A549 treated with DMSO at 1 μM for 4 hours (cell line): ENCODE measurements at places on chromosomes 7 and 10. TPM values are rescaled to one million over a fixed set of nuclear protein-coding genes. Genes with fewer than 3 reads are reported as not detected.

Gene MYOZ1
- total RNA-seq, result not detected in 5 replicates

Gene SHH
- 1.1 to 2.2 TPM (median 2.1 TPM) in 5 replicates for total RNA-seq

Gene PRF1
- total RNA-seq, result not detected in 5 replicates

Gene CRTAC1
- 0.87 to 1.8 TPM (median 1.4 TPM) in 5 replicates for total RNA-seq

Gene NACAD
- total RNA-seq, result 0.11 to 0.34 TPM (median 0.18 TPM) in 5 replicates

Gene BET1
- total RNA-seq, result 22.2 to 34.2 TPM (median 26.1 TPM) in 5 replicates

Gene MUC3A
- 11.2 to 15.3 TPM (median 12.8 TPM) in 5 replicates for total RNA-seq

Gene PTPRZ1
- not detected in 5 replicates for total RNA-seq

Gene PNLIP
- not detected in 5 replicates for total RNA-seq

Gene MCM10
- total RNA-seq, result 25.2 to 29.7 TPM (median 27.1 TPM) in 5 replicates

Gene LEP
- not detected in 5 replicates for total RNA-seq

Gene SPAM1
- not detected in 5 replicates for total RNA-seq

Gene AGK
- total RNA-seq, result 26.8 to 30.7 TPM (median 29.8 TPM) in 5 replicates

Gene CNNM2
- 5.0 to 6.6 TPM (median 5.7 TPM) in 5 replicates for total RNA-seq

Gene HMX3
- total RNA-seq, result not detected in 5 replicates

Gene SLC16A12
- total RNA-seq, result 0.02 to 0.04 TPM in 2 of 5 replicates, not detected in the others

Gene PLEKHS1
- total RNA-seq, result 0.05 to 0.19 TPM (median 0.08 TPM) in 4 of 5 replicates, not detected in the other

Gene AOAH
- total RNA-seq, result 0.06 to 0.13 TPM in 2 of 5 replicates, not detected in the others

Gene CNPY1
- not detected in 5 replicates for total RNA-seq

Gene PRLHR
- not detected in 5 replicates for total RNA-seq

Gene ACHE
- 1.4 to 2.5 TPM (median 1.8 TPM) in 5 replicates for total RNA-seq

Gene EPO
- total RNA-seq, result 0.07 to 0.09 TPM in 2 of 5 replicates, not detected in the others

Gene NPFFR1
- total RNA-seq, result 0.01 TPM in 2 of 5 replicates, not detected in the others

Gene AKR1C1
- 439 to 635 TPM (median 596 TPM) in 5 replicates for total RNA-seq

Gene AP3M1
- total RNA-seq, result 28.5 to 37.2 TPM (median 34.8 TPM) in 5 replicates

Gene SH2D4B
- total RNA-seq, result 0.02 to 0.08 TPM (median 0.06 TPM) in 3 of 5 replicates, not detected in the others

Gene COL17A1
- 1.8 to 3.2 TPM (median 2.5 TPM) in 5 replicates for total RNA-seq

Gene DTX2
- 39.4 to 49.9 TPM (median 41.1 TPM) in 5 replicates for total RNA-seq

Gene OPN4
- not detected in 5 replicates for total RNA-seq

Gene TET1
- 0.30 to 0.64 TPM (median 0.57 TPM) in 5 replicates for total RNA-seq

Gene SLIT1
- 0.03 to 0.07 TPM (median 0.04 TPM) in 5 replicates for total RNA-seq

Gene INMT
- not detected in 5 replicates for total RNA-seq

Gene CALML3
- total RNA-seq, result not detected in 5 replicates

Gene CRHR2
- not detected in 5 replicates for total RNA-seq

Gene SLC26A3
- total RNA-seq, result not detected in 5 replicates

Gene NANOS1
- 2.4 to 3.1 TPM (median 2.8 TPM) in 5 replicates for total RNA-seq

Gene SFRP4
- 3.5 to 4.6 TPM (median 3.9 TPM) in 5 replicates for total RNA-seq

Gene WEE2
- not detected in 5 replicates for total RNA-seq

Gene FZD1
- total RNA-seq, result 2.4 to 2.9 TPM (median 2.6 TPM) in 5 replicates

Gene ZNF425
- total RNA-seq, result 1.0 to 1.3 TPM (median 1.2 TPM) in 5 replicates

Gene CLDN3
- 1.6 to 3.7 TPM (median 2.8 TPM) in 5 replicates for total RNA-seq

Gene CDHR3
- 4.5 to 5.9 TPM (median 5.6 TPM) in 5 replicates for total RNA-seq

Gene FAM171A1
- total RNA-seq, result 27.0 to 30.4 TPM (median 29.5 TPM) in 5 replicates

Gene TMEM72
- total RNA-seq, result not detected in 5 replicates

Gene MDFIC
- 20.8 to 28.1 TPM (median 26.1 TPM) in 5 replicates for total RNA-seq

Gene BCCIP
- total RNA-seq, result 120 to 145 TPM (median 128 TPM) in 5 replicates

Gene POMZP3
- total RNA-seq, result 23.1 to 25.2 TPM (median 24.9 TPM) in 5 replicates

Gene ZNF503
- total RNA-seq, result 9.2 to 14.1 TPM (median 12.5 TPM) in 5 replicates

Gene ADRA2A
- 0.02 to 0.04 TPM in 2 of 5 replicates, not detected in the others for total RNA-seq

Gene GGCT
- 70.7 to 84.8 TPM (median 74.9 TPM) in 5 replicates for total RNA-seq

Gene PTPRE
- total RNA-seq, result 2.1 to 4.0 TPM (median 3.7 TPM) in 5 replicates

Gene SUGCT
- 1.2 to 1.6 TPM (median 1.2 TPM) in 5 replicates for total RNA-seq

Gene CALHM3
- 0.30 to 0.53 TPM (median 0.45 TPM) in 5 replicates for total RNA-seq

Gene EBLN1
- 0.19 TPM in 1 of 5 replicates, not detected in the others for total RNA-seq

Gene GDF2
- not detected in 5 replicates for total RNA-seq

Gene ENTPD1
- 0.02 to 0.05 TPM (median 0.05 TPM) in 4 of 5 replicates, not detected in the other for total RNA-seq

Gene SCIN
- 0.36 to 0.70 TPM (median 0.45 TPM) in 5 replicates for total RNA-seq

Gene VWDE
- 0.46 to 0.79 TPM (median 0.63 TPM) in 5 replicates for total RNA-seq
